ENCODE measurements at places on chromosomes 12 and 14.

- DNase-seq, result no peak
Measured at GRCh38 chr12:73225371-73225937, 953.3 kb downstream of the TRHDE start.

- DNase-seq, result no peak
Measured at GRCh38 chr12:18383203-18383602, 121.9 kb downstream of the PIK3C2G start.

- no peak for DNase-seq
Measured at GRCh38 chr14:85380881-85381280, 149.1 kb upstream of the FLRT2 start.

DNA sequence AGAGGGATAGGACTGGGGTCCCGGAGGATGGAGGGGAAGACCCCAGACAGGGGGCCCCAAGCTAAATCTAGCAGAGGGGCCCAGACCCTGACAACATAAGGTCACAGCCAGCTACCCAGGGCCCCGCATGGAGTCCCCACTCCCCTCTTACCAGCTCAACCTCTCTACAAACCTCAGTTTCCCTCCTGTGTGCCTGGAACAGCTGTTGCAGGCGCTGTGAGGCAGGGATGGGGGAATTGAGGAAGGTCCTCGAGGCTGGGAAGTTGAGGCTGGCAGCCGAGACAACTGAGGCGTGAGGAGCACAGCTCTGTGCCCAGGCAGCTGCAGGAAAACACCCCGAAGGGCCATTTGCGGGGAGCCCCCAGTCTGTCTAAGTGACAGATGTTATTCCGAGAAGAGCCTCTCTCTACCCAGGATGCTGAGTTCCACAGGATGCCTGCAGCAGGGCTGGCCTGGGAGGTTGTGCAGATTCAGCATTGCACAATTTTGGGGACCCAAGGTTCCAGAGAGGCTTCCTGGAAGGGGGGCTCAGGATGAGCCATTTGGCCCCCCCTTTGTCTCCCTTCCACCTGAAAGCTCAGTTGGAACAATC lies 42.7 kb upstream of the NCOR2 start:
- DNase-seq, result no peak

DNA sequence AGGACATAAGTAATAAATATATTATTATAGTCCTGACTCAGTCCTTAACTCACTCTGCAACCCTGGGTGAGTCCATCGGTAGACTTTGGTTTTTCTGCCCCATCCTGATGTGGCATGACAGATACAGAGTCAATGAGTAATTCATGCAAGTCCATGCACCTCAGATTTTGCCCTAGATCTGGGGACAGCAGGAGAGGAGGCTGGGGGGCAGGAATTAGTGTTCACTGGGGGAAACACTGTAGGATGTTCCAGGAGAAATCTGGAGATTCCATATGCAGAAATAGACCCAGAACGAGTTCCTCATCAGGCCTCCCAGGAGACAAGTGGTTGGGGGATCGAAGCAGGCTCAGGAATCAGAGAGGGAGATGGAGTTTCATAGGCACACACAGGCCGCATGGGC lies 150.8 kb downstream of the DICER1 start:
- no peak for DNase-seq

DNA sequence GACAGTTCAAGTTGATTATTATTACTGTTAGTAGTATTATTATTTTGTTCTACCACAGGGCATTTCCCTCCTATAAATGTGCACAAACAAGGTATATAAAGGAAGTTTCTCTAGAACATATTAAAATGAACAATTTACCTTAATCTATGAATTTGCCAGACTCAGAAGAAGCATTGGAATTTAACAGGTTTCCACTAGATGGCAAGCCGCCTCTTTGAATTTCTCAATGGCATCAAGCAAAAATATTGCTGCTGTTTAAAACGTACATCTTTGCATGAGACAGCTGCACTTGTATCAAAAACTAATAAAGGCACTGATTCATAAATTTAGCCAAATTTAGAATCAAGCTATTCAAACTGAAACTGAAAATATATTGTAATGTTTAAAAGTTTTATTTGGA lies 34.6 kb upstream of the MIS18BP1 start:
- DNase-seq, result no peak

DNA sequence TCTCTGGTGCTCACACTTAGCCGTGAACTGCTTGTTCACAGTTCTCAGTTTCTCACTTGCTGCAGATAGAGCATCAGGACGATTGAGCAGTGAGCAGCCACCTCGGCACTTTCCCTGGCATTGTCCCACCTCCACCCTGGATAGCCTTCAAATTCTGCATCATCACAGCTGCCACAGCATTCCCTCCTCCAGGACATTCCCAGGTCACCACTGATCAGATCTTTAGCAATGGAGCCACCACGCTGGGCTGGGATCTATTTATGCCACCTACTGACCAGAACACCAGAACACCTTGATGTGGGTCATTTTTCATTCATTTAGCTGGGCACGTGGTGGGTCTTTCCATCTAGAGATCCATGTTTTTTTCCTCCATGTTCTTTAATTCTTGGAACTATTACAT lies 23.6 kb downstream of the ACADS start:
- no peak for DNase-seq

DNA sequence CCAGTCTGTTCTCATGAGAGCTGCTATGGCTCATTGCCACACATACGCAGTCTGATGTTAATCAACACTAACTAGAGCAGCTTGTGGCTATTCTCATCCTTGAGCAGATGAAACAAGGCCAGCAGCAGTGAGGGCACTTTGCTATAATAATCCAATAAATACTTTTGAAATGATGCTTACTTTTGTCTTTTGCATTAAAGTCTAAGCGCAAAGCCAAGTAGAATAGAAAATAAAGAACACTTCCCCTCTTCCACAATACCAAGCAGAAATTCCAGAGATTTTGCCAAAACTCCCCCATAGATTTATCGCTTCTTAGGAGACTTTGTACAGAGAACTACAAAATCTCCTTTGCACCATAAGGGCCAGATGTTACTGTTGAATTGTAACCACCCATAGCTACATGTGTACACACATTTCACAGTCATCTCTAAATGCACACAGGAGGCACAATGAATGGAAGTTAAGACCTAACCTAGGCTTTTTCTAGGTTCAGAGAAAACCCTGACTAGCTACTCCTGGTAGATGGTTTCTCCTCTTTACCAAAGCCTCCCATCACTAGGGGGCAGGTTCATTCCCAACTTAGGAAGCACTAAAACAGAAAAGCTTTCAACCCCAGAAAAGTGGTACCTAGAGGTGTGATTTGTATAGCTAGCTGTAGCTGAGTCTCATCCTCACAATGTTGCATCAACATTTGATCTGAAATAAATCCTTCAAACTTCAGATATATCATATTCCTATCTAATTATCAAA lies 119.3 kb downstream of the HMGA2 start:
- DNase-seq, result no peak

GRCh38 chr12:66063916-66064315 lies 66.6 kb downstream of the LLPH start:
- DNase-seq, result no peak

DNA sequence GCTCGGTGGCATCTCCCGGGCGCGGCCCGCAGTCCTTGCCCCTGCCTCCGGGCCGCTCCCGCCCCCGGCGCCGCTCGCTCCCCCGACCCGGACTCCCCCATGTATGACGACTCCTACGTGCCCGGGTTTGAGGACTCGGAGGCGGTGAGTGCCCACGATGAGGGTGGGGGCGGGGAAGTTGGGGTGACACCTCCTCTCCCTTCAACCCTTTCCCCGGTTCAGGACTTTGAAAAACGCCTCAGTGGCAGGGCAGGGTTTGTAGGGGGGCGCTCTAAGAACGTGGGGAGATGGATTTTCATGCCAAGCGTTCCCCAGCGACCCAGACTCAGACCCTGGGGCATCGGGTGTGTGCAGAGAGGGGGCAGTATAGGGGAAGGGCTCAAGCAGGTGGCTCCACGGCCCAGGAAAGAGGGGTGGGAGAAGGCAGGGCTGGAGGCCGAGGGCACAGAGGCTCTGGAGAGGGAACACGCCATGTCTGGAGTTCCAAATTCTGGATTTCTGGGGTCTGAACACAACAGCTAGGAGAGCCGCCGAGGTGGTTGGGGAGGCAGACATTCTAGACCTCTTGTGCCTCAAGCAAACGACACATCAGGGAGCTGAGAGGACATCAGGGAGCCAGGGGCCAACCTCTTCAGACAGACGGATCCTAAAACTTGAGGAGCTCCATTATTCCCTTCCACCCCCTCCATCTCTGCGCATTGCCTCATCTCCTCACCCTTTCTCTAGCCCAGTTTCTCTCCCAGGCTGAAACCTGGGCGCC lies 715 bp downstream of the CACNB3 start:
- DNase-seq, result no peak

- no peak for DNase-seq
Measured at GRCh38 chr12:116640281-116640680, 81.1 kb downstream of the MAP1LC3B2 start.

DNA sequence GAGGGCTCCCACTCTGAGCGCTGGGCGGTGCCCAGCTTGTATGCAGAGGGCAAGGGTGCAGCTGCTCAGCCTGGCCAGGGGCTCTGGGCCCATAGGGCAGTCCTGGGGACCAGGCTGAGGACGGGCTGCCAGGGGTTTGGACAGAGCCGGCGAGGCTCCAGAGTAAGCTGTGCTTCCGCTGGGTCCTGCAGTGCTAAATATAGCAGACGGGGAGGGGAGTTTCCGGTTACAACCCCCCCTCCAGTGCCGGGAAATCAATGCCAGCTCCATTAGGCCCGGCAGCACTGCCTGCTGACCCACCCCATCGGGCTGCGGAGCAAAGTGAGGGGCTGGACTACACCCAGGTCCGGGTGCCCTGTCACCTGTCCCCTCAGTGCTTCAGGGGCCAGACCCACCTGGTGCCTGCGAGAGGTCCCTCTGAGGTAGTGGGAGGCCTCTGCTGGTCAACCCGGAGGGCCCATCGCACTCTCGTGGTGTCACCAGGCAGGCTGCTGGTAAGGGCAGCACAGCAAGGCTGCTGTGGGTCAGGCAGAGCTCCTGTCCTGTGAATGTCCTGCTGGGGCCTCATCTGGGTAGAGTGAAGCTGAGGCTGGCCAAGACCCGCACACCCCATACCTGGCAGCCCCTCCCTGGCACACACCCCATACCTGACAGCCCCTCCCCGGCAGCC lies 2.6 kb upstream of the JAG2 start:
- DNase-seq, result no peak

- DNase-seq, result no peak
Measured at GRCh38 chr12:106147956-106148355, 9.2 kb upstream of the NUAK1 start.

- DNase-seq, result no peak
Measured at GRCh38 chr14:61217516-61217915, 63.6 kb downstream of the TMEM30B start.

GRCh38 chr12:25271486-25272098 lies 20.9 kb upstream of the KRAS start:
- DNase-seq, result no peak

- DNase-seq, result no peak
Measured at GRCh38 chr12:34294671-34295365, 272.5 kb downstream of the ALG10 start.

GRCh38 chr14:95440951-95441350 lies 75.5 kb downstream of the SYNE3 start:
- DNase-seq, result no peak

- DNase-seq, result no peak
Measured at GRCh38 chr12:97745406-97746101, 282.9 kb downstream of the RMST start.

DNA sequence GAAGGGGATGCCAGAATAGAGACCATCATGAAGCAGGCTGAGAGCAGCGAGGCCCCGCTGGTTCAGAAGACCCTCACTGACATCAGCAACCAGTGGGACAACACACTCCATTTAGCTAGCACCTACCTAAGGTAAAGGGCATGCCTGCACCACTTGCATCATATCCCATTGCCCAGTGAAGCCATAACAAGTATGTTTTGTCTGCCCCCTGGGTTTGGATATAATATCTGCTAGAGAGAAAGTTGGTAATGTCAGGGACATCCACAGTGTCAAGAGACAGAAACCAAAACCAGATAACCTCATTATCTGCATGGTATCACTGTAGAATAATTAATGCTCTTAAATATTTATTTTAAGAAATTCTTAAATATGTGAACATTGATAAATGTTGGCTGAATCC lies 173.8 kb downstream of the SYNE2 start:
- DNase-seq, result no peak

- no peak for DNase-seq
Measured at GRCh38 chr12:131499160-131499863, 211.6 kb upstream of the SFSWAP start.

GRCh38 chr14:69266572-69267345 lies 6.8 kb downstream of the GALNT16 start:
- no peak for DNase-seq

- DNase-seq, result no peak
Measured at GRCh38 chr12:79934281-79935020, 446 bp downstream of the PPP1R12A start.

GRCh38 chr12:109773384-109774011 lies 59.7 kb downstream of the TRPV4 start:
- no peak for DNase-seq

GRCh38 chr12:40224439-40225291 lies at the start of gene LRRK2:
Gene LRRK2, plus strand, starts transcription at chr12:40224997. Its CDS starts 135 bp downstream, at chr12:40225132.
- DNase-seq, result no peak

GRCh38 chr12:95548056-95548538 lies 3.2 kb downstream of the USP44 start:
- DNase-seq, result no peak

- no peak for DNase-seq
Measured at GRCh38 chr12:79517363-79517762, 173.4 kb downstream of the PAWR start.

- DNase-seq, result no peak
Measured at GRCh38 chr14:38174711-38175110, 33.0 kb upstream of the SSTR1 start.

GRCh38 chr14:75926431-75927115 lies 55.2 kb downstream of the TGFB3 start:
- no peak for DNase-seq

- DNase-seq, result no peak
Measured at GRCh38 chr12:42633594-42633993, 44.0 kb upstream of the PRICKLE1 start.

- no peak for DNase-seq
Measured at GRCh38 chr12:47783024-47783755, 10.2 kb downstream of the SLC48A1 start.

- DNase-seq, result no peak
Measured at GRCh38 chr14:21436567-21437062, 19.3 kb downstream of the CHD8 start.

GRCh38 chr12:84840356-84840755 lies 72.2 kb downstream of the SLC6A15 start:
- no peak for DNase-seq

DNA sequence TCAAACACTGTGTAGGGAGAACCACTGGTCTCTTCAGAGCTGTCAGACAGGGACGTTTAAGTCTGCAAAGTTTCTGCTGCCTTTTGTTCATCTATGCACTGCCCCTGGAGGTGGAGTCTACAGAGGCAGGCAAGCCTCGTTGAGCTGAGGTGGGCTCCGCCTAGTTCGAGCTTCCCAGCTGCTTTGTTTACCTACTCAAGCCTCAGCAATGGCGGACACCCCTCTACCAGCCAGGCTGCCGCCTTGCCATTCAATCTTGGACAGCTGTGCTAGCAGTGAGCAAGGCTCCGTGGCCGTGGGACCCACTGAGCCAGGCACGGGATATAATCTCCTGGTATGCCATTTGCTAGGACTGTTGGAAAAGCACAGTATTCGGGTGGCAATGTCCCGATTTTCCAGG lies 24.6 kb upstream of the YBX3 start:
- no peak for DNase-seq

- DNase-seq, result no peak
Measured at GRCh38 chr14:99147366-99147740, 124.6 kb downstream of the BCL11B start.

GRCh38 chr12:131487388-131488124 lies 223.3 kb upstream of the SFSWAP start:
- DNase-seq, result no peak

GRCh38 chr12:46603776-46604456 lies 221.9 kb downstream of the SLC38A4 start:
- DNase-seq, result no peak

All from NCI-H1436 treated with DMSO at 0.1 percent for 48 hours (cell line).